ENCODE measurements at places on chromosomes 7 and 10.

DNA sequence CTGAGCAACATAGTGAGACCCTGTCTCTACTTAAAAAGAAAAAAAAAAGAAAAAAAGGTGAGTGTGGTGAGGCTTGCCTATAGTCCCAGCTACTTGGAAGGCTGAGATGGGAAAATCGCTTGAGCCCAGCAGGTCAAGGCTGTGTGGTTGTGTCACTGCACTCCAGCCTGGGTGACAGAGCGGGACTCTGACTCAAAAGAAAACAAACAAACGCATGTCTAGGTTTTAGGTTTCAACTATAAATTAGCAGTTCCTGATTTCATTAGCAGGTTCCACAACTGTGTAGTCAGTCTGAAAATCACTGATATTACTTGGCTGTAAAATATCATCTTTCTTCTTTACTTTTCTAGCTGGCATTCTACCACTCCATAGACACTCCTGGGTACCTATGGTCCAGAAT lies 155.7 kb upstream of the HGF start:
- DNase-seq = no peak

- DNase-seq = no peak
Measured at GRCh38 chr10:86684331-86685097, 16.2 kb downstream of the LDB3 start.

GRCh38 chr7:18538554-18539250 lies 43.2 kb downstream of the HDAC9 start:
- DNase-seq = no peak

DNA sequence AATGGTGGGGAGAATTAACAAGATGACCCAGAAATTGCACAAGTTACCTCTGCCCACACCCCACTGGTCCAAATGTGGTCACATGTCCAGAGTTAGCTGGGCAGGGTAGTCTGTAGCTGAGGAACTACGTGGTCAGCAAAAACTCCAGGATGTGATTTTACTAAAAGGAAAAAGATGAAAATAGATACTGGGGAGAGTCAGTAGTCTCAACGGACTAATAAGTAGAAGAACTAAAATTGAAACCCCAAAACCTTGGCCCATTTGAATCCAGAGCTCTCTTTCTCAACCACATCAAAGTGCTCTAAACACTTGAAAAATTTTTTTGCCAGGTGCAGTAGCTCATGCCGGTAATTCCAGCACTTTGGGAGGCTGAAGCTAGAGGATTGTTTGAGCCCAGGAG lies 146.3 kb downstream of the SKIDA1 start:
- no peak for DNase-seq

Measured in GM12891 (cell line).